ENCODE measurements at places on chromosomes 6 and 20. TPM values are rescaled to one million over a fixed set of nuclear protein-coding genes. Genes with fewer than 3 reads are reported as not detected.

LAMP5 gene
- total RNA-seq: 5.2 TPM

SLC52A3 gene
- 2.4 TPM for total RNA-seq

PAQR8 gene
- 33.6 TPM for total RNA-seq

DNA sequence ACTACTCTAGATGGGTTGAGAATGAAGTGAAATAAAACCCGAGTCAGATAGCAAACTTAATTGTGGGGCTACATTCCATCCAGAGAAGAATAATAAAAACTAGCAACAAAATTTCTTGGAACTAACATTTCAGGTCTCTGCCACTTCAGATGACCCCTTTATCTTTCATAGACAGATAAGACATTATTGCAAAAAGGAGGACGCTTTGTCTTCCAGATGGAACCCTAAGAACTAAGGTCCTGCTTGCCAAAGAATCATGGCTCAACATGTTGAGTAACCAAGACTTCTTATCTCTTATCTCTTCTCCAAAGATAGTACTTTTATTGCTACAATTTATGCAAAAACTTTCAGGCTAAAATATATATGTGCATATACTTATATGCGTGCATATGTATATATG is 221.1 kb upstream of the PREP start:
- no peak for DNase-seq

- no peak for DNase-seq
Observed at GRCh38 chr20:58431134-58431533, 42.1 kb downstream of the VAPB start.

TAF11 gene
- 17.4 TPM for total RNA-seq

ASIP gene
- 22.5 TPM for total RNA-seq
